Hematopoietic multipotent progenitor cell treated with erythropoietin and hydrocortisone succinate and interleukin-3 and kit ligand, for 17 days (in vitro differentiated cells): ENCODE measurements at places on chromosomes 3 and 15.

- no peak for DNase-seq
Measured at GRCh38 chr3:65638301-65638700, 400.4 kb downstream of the MAGI1 start.

GRCh38 chr3:123028233-123028828, 768 bp upstream of the SEMA5B start:
- DNase-seq = no peak

- DNase-seq = no peak
Measured at GRCh38 chr3:133384331-133385027, 15.4 kb upstream of the BFSP2 start.

- DNase-seq = no peak
Measured at GRCh38 chr15:79820820-79821219, 76.0 kb downstream of the MTHFS start.

GRCh38 chr3:72520690-72521308, 327.4 kb downstream of the SHQ1 start:
- DNase-seq = no peak

DNA sequence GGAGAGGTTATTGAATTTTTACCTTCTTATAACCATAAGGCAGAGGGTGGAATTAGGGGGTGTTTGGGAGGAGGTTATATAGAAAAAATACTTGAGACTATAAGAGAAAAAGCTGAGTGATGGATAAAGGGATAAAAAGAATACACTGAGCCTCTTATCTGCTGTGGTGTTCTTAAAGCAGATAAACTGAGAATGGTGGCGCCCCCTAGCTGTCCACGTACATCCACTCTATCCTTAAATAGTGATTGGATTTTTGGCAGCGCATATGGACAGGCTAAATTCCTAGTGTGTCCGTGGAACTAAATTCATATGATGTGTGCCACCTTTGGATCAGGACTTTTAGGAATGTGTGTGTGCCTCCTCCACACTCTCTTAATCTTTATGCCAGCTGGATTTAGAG, 121.1 kb downstream of the OXSM start:
- peak; percentile 39 for DNase-seq
